HuH-7.5 (cell line): ENCODE measurements at places on chromosomes 11 and 22.

DNA sequence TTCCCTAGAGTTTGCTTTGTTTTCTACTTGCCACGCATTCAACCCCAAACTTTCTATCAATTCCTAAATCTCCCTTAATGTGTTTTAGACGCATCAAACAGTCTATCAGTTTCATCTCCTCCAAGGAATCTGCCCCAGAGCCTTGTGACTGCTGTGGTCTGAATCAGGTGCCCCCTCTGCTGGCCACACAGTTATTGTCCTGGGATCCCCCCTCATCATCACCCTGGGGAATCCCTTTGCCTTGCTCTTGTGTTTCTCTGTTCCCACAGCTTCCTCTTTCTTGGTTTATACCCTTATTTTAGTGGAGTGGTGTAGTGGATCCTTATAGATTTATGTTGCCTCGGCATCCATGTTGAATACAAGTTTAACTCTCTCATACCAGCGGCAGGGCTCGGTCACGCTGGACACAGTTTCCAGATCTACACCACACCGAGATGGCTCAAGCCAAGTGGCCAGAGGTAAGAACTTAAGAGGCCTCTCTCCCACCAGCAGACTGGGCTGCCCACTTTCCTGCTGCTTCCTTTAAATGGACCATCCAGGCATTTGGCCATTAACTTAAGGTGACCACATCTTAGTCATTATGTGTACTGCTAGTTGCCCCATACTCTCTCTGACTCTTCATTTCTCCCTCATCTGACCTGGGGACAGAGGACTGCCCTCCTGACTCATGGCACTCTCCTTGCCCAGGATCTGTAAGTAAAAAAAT, 8.2 kb downstream of the UPB1 start:
- DNase-seq = no peak

DNA sequence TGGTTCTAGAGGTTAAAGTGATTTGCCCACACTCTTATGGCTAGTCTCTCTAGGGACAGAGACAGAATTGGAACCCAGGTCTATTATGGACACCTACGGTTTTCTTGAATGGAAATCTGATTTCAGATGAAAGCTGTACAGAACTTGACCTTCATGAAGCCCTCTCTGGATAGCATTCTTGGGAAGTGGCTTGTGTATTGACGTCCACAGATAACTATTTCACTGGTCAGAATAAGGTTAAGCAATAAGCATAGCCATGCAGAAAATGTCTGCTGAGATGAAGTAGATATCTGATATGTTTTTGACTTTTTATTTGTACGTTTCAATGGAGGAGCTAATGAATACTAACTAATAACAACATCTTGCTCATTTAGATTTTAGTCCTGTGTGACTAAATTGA, 1.1 kb downstream of the TLCD5 start:
- no peak for DNase-seq

- no peak for DNase-seq
Measured at GRCh38 chr22:33726294-33726734, 194.0 kb downstream of the LARGE1 start.

DNA sequence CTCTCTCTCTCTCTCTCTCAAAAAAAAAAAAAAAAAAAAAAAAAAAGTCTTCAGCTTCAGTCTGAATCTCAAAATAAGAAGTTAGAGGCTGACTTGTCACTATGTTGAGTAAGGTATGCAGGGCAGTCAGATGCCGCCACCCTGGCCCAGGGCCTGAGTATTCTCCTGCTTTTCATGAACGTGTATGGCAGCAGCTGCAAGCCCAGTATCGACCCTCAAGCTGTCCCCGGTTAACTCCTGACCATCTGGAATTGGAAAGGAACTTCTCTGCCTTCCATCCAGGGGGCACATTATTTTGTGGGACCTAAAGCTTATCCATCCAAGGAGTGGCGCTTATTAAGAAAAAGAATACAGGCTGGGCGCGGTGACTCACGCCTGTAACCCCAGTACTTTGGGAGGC, 11.4 kb downstream of the MRGPRD start:
- DNase-seq = no peak

DNA sequence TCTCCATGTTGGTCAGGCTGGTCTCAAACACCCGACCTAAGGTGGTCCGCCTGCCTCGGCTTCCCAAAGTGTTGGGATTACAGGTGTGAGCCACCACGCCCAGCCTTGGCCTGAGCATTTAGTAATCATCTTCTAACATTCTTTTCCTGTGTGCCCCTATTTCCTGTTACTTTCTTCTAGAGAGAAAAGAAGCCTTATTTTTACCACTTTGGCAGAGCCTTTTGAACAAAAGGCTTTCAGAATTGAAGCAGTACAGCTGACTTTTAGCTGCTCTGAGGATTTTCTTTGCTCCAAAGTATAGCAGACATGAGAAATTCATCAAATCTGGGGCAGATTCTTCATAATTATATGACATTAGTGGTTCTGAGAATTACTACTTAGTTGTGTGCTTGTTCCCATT, 13.4 kb downstream of the MORC2 start:
- no peak for DNase-seq

- DNase-seq = no peak
Measured at GRCh38 chr11:119319136-119319699, 2.3 kb upstream of the MCAM start.

GRCh38 chr11:133526790-133527189, 5.5 kb downstream of the OPCML start:
- no peak for DNase-seq

DNA sequence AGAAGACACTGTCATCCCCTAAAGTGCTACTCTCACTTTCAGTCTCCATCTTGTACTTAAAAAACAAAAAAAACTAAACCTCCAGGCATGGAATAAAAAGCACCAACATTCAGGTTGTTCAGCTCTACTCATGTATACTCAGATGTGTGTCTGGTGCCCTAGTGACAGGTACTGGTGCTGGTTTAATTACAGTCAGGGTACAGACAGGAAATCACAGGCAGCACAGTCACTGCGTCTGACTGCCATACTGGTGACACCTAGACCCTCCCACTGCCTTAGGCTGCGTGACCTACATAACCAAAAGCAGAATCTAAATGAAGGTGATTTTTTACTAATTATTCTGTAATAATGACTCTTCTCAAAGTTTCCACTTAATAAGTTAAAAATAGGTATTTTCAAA, at the start of gene ARHGAP32:
Gene ARHGAP32 (minus strand): TSS at position 176 of the 400 bp plus-strand sequence. CDS start 127 bp downstream, at position 49.
- DNase-seq = no peak

GRCh38 chr11:34600339-34601084, 20.4 kb upstream of the EHF start:
- no peak for DNase-seq

DNA sequence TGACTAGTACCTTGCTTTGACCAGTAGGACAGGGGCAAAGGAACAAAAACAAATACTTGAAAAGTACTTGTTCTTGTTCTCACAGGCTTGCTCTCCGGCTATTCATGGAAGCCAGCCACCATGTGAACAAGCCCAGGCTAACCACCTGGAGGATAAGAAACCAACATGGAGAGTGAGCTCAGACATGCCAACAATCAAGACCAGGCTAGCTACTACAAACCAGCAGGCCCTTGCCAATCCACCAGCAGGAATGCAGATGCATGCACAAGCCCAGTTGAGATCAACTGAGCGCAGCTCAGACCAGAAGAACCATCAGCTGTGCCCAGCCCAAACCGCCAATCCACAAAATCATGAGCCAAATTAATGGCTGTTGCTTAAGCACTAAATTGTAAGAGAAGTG, 180.1 kb upstream of the ISX start:
- no peak for DNase-seq

DNA sequence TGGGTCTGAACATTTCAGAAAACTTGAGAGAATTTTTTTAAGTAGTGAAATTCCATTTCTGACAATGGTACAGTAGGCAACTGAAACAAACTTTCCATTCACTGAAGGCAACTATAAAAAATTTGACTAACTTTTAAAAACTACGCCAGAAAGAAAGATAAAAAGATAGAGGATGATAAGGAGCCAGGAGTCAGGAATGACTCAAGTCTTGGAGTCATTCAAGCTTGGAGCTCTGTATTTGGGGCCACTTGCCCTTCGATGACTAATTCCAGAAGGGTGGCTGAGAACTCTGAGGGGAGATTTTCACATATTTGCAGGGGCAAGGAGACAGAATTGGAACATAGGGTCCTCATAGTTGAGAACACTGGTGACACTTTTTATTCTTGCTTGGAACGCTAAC, 1083.2 kb upstream of the CNTN5 start:
- no peak for DNase-seq

- no peak for DNase-seq
Measured at GRCh38 chr11:123195188-123196059, at the start of gene CLMP. CLMP (minus strand) TSS chr11:123195248; CDS start chr11:123194940, 308 bp downstream.

- no peak for DNase-seq
Measured at GRCh38 chr11:36447947-36448346, 62.1 kb downstream of the TRAF6 start.

- DNase-seq = no peak
Measured at GRCh38 chr11:115162919-115163318, 341.3 kb downstream of the CADM1 start.

GRCh38 chr11:45649544-45650165, 15.8 kb downstream of the CHST1 start:
- no peak for DNase-seq

DNA sequence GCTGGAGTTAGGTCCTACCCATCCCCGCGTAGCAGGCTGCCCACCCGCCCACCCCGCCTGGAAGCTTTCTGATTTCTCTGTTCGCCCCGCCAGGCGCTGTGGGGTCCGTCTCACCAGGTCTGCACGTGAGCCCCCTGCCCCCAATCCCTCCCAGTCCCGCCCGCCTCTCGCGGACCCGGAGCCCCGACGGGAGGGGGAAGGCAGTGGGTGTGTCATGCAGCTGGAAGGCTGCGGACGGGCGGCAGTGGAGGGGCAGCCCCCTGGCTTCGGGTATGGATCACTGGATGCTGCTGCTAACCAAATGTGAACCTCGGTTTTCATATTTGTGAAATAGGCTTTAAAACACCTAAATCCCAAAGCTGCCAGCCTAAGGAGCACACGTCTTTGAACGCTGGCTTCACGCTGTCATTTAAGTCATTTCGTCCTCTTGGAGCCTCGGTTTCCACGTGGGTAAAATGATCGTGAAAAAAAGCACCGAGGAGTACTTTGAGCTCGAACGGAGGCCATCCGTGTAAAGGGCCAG, 568 bp upstream of the BIK start:
- no peak for DNase-seq

- peak; percentile 79 for DNase-seq
Measured at GRCh38 chr11:236774-237767, at the start of gene PSMD13. PSMD13 (plus strand) TSS chr11:236976; CDS start chr11:237050, 74 bp downstream.

- DNase-seq = no peak
Measured at GRCh38 chr11:74485868-74486267, 7.7 kb downstream of the LIPT2 start.

DNA sequence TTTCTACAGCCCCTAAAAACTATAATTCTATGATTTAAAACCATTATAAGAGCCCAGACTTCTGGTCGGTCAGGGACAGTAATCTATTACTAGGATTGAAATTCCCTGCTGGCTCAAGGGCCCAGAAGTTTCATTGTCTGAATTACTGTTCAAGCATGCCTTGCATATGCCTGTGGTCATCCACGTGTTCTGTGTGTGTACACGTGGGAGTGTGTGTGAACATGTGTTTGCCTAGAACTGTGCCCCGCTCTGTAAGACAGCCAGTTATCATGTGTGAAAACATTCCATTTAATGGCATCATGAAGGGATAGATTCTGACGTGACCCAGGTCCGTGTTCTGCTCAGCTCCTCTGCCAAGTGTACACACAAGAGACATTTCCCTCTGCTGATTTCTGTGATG, 189.3 kb upstream of the NECTIN1 start:
- DNase-seq = no peak

GRCh38 chr11:15282754-15283153, 168.0 kb downstream of the INSC start:
- DNase-seq = no peak
